ENCODE measurements at places on chromosomes 12 and 14. TPM values are rescaled to one million over a fixed set of nuclear protein-coding genes. Genes with fewer than 3 reads are reported as not detected.

The FGF23 gene
- total RNA-seq, result not detected

DNA sequence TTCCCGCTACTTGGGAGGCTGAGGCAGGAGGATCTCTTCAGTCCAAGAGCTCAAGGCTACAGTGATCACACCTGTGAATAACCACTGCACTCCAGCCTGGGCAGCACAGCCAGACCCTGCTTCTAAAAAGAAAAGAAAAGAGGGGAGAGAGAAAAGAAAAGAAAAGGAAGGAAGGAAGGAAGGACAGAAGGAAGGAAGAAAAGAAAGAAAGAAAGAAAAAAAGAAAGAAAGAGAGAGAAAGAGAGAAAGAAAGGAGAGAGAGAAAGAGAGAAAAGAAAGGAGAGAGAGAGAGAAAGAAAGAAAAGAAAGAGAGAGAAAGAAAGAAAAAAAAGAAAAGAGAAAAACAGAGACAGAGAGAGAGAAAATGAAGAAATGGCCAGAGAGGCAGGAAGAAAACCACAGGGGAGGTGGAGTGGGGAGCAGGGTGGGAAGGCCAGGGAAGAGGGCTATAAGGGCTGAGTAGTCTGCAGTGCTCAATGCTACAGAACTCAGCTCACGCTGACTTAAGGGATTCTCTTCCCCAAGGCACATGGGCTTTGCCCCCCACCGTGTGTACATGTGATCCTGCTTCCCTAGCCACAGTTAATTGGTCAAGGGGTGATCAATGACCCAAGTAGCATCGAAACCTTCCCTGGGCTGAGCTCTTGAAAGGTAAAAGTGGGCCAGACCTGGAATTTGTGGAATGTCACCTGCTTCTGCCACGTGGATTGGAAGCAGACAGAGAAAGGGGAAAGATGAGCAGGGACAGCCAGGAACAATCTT lies 90.4 kb upstream of the TMCC3 start:
- no peaks in the 10 kb centered on the region for H3K36me3 ChIP-seq
- ATAC-seq, result no peak
- no peak overlapping the region for H3K4me3 ChIP-seq
- H3K27me3 ChIP-seq, result no peaks in the 10 kb centered on the region

- no peaks in the 10 kb centered on the region for H3K36me3 ChIP-seq
- H3K27me3 ChIP-seq, result no peaks in the 10 kb centered on the region
- no peak for ATAC-seq
- no peak overlapping the region for H3K27ac ChIP-seq
- H3K4me3 ChIP-seq, result no peak overlapping the region
- H3K4me1 ChIP-seq, result no peaks in the 10 kb centered on the region
Observed at GRCh38 chr12:31089072-31089471, 15.4 kb downstream of the DDX11 start.

DNA sequence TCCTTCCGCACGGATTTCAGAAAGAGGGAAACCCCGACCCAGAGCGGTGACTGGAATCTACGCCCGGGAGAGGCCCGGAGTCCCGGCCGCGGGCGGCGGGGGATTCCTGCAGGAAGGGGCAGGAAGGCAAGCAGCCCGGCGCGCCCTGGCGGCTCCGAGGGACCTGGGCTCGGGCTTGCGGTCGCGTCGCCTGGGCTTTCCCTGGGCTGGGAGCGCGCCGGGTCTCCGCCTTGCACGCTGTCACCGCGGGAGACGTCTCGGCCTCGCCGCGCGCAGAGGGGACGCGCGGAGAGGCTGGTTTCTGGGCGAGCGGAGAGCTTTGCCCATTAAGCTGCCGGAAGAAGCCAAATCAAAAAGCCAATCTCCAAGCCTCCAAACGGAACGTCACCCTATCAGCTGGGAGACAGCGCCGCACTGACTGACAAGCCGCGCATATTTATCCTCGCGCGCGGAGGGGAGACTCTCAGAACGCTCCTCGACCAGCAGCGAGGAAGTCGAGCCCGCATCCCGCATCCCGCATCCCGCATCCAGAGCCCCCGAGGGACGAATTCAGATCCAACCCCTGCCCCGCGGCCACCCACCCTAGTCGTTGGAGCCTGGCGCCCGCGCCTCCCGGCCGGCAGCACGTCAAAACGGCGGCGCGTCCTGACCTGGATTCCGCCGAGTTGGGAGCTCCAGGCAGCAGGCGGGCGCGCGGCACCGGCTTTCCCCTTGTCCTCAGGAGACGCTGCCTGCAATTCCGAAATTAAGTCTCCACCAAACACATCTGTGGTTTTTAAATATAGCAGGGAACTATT lies at the start of gene SLC8A3:
Gene SLC8A3 (minus strand): TSS at position 293 of the 797 bp plus-strand sequence. CDS start 20,529 bp downstream, outside the sequence.
- H3K4me1 ChIP-seq, result no peaks in the 10 kb centered on the region
- H3K4me3 ChIP-seq, result peak within 1 kb of the TSS; percentile 52
- H3K27ac ChIP-seq, result no peak within 1 kb of the TSS
- no peak for ATAC-seq
- no peaks in the 10 kb centered on the region for H3K36me3 ChIP-seq
- H3K27me3 ChIP-seq, result peaks cover 81% of the 10 kb centered on the region

The SLC6A12 gene
- total RNA-seq, result not detected

The RNASE3 gene
- not detected for total RNA-seq

- no peak overlapping the region for H3K4me3 ChIP-seq
- H3K27me3 ChIP-seq, result no peaks in the 10 kb centered on the region
- peak overlapping the region; percentile 18 for H3K27ac ChIP-seq
- no peaks in the 10 kb centered on the region for H3K36me3 ChIP-seq
- no peak for ATAC-seq
- peaks cover 16% of the 10 kb centered on the region for H3K4me1 ChIP-seq
Observed at GRCh38 chr12:96260231-96260630, 66.1 kb downstream of the ELK3 start.

GRCh38 chr12:10558789-10559188 lies 53.1 kb downstream of the EIF2S3B start:
- no peaks in the 10 kb centered on the region for H3K27me3 ChIP-seq
- ATAC-seq, result no peak
- no peaks in the 10 kb centered on the region for H3K4me1 ChIP-seq
- no peaks in the 10 kb centered on the region for H3K36me3 ChIP-seq
- no peak overlapping the region for H3K27ac ChIP-seq

The KTN1 gene
- 204 TPM for total RNA-seq

The ENDOU gene
- 0.42 TPM for total RNA-seq

DNA sequence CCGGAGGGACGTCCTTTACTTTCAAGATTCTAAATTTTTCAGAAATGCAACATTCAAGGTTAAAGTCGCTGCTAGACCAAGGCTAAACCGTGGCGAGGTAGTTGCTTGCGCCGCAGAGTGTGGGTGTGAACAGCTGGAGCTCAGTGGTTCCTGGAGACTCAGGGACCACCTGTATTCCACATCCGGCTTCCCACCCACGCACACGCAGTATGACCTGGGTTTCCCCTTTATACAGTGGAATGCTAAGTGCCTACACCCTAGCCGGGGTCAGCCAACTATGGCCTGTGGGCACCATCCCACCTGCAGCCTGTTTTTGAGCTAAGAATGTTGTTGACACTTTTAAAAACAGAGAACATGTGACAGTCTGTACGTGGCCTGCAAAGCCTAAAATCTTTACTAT lies 42.9 kb upstream of the TESC start:
- no peaks in the 10 kb centered on the region for H3K36me3 ChIP-seq
- no peaks in the 10 kb centered on the region for H3K27me3 ChIP-seq
- H3K4me3 ChIP-seq, result no peak overlapping the region
- ATAC-seq, result no peak
- H3K4me1 ChIP-seq, result no peaks in the 10 kb centered on the region

- no peaks in the 10 kb centered on the region for H3K36me3 ChIP-seq
- no peaks in the 10 kb centered on the region for H3K27me3 ChIP-seq
- no peak overlapping the region for H3K27ac ChIP-seq
- no peak overlapping the region for H3K4me3 ChIP-seq
Observed at GRCh38 chr14:89827265-89827664, 127.3 kb downstream of the EFCAB11 start.

The FAM181A gene
- total RNA-seq, result not detected

GRCh38 chr14:105294142-105294597 lies 6.6 kb downstream of the BRF1 start:
- peak; percentile 60 for ATAC-seq
- H3K4me1 ChIP-seq, result peaks cover 25% of the 10 kb centered on the region
- no peak overlapping the region for H3K4me3 ChIP-seq
